ENCODE measurements at places on chromosomes 11 and 22.

DNA sequence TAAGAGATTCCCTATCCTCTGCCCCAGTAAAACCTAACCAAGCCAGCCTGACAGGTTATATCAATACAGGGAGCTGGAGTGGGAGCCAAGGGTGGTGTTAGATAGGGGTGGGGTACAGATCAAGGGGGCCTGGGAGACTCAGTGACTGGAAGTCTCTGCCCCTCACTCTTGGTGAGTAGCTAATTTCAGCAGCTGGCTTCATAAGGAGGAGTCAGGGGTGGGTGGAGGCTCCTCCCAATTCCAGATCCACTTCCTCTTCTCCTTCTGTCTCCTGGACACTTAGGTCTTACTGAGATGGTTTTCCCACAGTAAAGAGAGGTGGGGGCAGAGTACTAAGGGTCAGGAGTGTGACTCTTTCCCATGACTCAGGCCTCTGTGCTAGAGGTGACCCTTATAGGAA is 1.1 kb upstream of the VSIG2 start:
- no peak overlapping the region for H3K27ac ChIP-seq
- no peak for DNase-seq
- peaks cover 42% of the 10 kb centered on the region for H3K4me1 ChIP-seq
- peaks cover 100% of the 10 kb centered on the region for H3K27me3 ChIP-seq
- H3K4me3 ChIP-seq, result peak overlapping the region; percentile 58

DNA sequence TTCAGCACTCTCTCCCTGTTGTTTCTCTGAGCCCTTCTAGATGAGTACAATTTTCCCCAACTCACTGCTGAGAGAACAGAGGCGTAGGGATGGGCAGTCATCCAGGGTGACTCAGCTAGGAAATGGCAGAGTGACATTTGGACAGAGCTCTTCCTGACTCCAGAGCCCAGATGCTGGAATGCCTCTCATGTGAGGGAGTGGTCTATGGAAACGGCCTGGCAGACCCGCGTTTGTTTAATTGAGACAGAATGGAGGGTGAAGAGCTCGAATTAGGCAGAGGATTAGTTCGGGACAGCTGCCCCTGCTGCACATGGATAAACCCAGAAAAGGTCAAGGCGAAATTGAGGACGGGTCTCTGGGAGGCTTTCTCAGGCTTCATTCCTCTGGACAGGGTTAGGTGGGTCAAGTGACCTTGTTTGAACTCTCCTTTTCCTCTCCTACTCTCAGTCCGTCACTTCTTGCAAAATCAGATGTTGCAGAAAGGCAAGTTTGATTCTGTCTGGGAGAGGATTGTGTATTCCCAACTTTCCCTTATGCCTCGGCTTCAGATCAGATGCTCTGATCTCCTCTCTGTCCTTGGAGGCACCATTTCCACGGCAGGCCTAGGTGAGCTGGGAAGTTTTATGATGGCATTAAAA is 7.6 kb upstream of the LMO2 start:
- no peak overlapping the region for H3K4me3 ChIP-seq
- H3K4me1 ChIP-seq, result peaks cover 6% of the 10 kb centered on the region
- H3K27ac ChIP-seq, result no peak overlapping the region
- H3K36me3 ChIP-seq, result no peaks in the 10 kb centered on the region
- no peaks in the 10 kb centered on the region for H3K27me3 ChIP-seq

- no peaks in the 10 kb centered on the region for H3K27me3 ChIP-seq
- DNase-seq, result no peak
- H3K36me3 ChIP-seq, result no peaks in the 10 kb centered on the region
- no peak overlapping the region for H3K27ac ChIP-seq
- peaks cover 28% of the 10 kb centered on the region for H3K4me1 ChIP-seq
These were observed 10.1 kb downstream of the C11orf91 start for GRCh38 chr11:33690290-33691065.

- no peak overlapping the region for H3K4me3 ChIP-seq
- no peak for DNase-seq
- H3K36me3 ChIP-seq, result no peaks in the 10 kb centered on the region
- no peaks in the 10 kb centered on the region for H3K4me1 ChIP-seq
- no peaks in the 10 kb centered on the region for H3K27me3 ChIP-seq
These were observed 6.7 kb upstream of the ARL14EP start for GRCh38 chr11:30316237-30316636.

- H3K27me3 ChIP-seq, result no peaks in the 10 kb centered on the region
- H3K27ac ChIP-seq, result no peak overlapping the region
- H3K36me3 ChIP-seq, result no peaks in the 10 kb centered on the region
- H3K4me3 ChIP-seq, result no peak overlapping the region
- peaks cover 6% of the 10 kb centered on the region for H3K4me1 ChIP-seq
These were observed 3.4 kb upstream of the TAB1 start for GRCh38 chr22:39395936-39396796.

- H3K27ac ChIP-seq, result peak overlapping the region; percentile 94
- no peak for DNase-seq
- H3K27me3 ChIP-seq, result no peaks in the 10 kb centered on the region
- H3K4me3 ChIP-seq, result peak overlapping the region; percentile 93
- H3K4me1 ChIP-seq, result peaks cover 11% of the 10 kb centered on the region
These were observed 704 bp upstream of the CFL1 start for GRCh38 chr11:65858681-65859087.

- peaks cover 23% of the 10 kb centered on the region for H3K4me1 ChIP-seq
- DNase-seq, result peak; percentile 40
- peak overlapping the region; percentile 87 for H3K4me3 ChIP-seq
- peaks cover 100% of the 10 kb centered on the region for H3K27me3 ChIP-seq
- H3K27ac ChIP-seq, result no peak overlapping the region
- no peaks in the 10 kb centered on the region for H3K36me3 ChIP-seq
These were observed 2.0 kb upstream of the BSX start for GRCh38 chr11:122983438-122984185.

- DNase-seq, result no peak
- H3K27ac ChIP-seq, result no peak overlapping the region
- no peaks in the 10 kb centered on the region for H3K36me3 ChIP-seq
- no peak overlapping the region for H3K4me3 ChIP-seq
These were observed 1.3 kb upstream of the CLDN25 start for GRCh38 chr11:113778111-113778910.

GRCh38 chr11:18493310-18493709 is 33.4 kb downstream of the TSG101 start:
- DNase-seq, result no peak
- no peaks in the 10 kb centered on the region for H3K27me3 ChIP-seq
- H3K4me1 ChIP-seq, result no peaks in the 10 kb centered on the region

DNA sequence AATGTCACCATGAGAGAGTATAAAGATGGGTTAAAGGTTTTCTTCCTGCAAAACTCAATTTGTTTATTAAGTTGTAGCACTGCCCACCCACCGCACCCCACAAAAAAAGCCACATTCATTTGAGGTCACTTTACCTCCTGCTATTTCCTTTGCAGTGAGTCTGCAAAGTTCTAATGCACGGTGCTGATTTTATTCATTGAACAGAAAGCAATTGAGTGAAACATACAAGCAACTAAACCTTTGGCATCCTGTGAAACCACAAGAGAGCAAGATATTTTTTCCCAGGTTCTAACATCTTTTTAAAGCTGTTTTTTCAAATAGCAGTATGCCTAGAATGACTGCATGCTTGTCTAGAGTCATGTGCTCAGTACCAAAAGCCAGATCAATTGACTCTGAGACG is 39.0 kb downstream of the RRAS2 start:
- no peak overlapping the region for H3K4me3 ChIP-seq
- no peaks in the 10 kb centered on the region for H3K27me3 ChIP-seq
- peak overlapping the region; percentile 41 for H3K27ac ChIP-seq
- H3K36me3 ChIP-seq, result no peaks in the 10 kb centered on the region

- peak overlapping the region; percentile 24 for H3K4me3 ChIP-seq
- no peaks in the 10 kb centered on the region for H3K27me3 ChIP-seq
- peaks cover 34% of the 10 kb centered on the region for H3K4me1 ChIP-seq
- H3K27ac ChIP-seq, result peak overlapping the region; percentile 65
- H3K36me3 ChIP-seq, result no peaks in the 10 kb centered on the region
These were observed 94.7 kb upstream of the RASSF10 start for GRCh38 chr11:12914400-12914912.

DNA sequence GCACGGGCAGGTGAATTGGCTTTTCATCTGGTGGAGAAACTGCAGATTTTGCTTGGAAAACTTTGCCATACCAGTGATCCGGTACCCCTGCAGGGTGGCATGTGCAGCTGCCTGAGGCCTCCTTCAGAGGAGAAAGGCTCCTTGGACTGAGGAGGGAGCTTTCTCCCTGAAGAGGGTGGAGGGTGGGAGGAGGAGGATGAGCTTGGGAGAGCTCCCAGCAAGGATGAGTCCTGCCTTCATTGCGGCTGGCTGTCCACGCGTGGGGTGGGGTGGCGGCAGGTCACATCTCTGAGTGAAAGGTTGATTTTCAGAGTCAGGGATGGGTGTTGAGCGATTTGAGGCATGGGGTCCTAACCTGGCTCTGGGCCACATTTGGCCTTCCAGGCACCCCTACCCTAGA is 96.8 kb downstream of the GRAMD1B start:
- H3K27me3 ChIP-seq, result no peaks in the 10 kb centered on the region
- H3K4me3 ChIP-seq, result no peak overlapping the region
- no peak for DNase-seq
- H3K4me1 ChIP-seq, result peaks cover 33% of the 10 kb centered on the region
- no peak overlapping the region for H3K27ac ChIP-seq

DNA sequence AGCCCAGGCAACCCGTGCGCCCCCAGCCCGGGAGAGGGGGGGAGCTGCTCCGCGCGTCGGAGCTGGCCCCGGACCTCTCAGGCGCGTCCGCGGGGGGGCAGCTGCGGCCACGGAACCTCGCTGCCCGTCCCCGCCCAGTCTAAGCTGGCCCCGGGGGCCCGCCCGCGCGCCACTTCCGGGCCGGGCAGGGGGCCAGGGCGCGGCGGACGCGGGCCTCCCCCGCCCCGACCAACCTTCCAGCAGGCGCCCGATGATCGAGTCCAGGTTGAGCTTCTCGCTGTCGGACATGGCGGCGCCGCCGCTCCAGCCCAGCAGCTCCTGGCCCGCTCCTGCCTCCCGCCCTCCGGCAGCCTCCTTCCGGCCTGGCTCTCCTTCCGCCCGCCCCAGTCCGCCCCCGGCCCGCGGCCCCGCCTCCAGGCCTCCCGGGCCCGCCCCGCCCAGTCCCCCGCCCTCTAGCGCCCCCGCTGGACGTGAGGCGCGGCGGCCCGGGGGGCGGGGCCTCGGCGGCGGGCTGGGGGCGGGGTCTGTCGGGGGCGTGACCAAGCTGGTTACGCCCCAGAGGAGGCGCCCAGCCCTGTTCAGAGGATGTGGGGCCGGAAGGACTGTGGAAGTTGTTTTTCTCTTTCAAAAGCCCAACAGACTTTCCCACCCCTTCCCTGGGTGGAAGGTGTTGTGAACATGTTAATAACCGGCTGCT is at the start of gene PPP1CA:
Gene PPP1CA, minus strand, starts transcription at position 364 of the 697 bp plus-strand sequence. Its CDS starts 76 bp downstream, at position 288.
- no peaks in the 10 kb centered on the region for H3K36me3 ChIP-seq
- DNase-seq, result peak; percentile 92
- peaks cover 18% of the 10 kb centered on the region for H3K4me1 ChIP-seq
- H3K4me3 ChIP-seq, result peak within 1 kb of the TSS; percentile 88

- H3K27me3 ChIP-seq, result no peaks in the 10 kb centered on the region
- no peaks in the 10 kb centered on the region for H3K4me1 ChIP-seq
These were observed 39.4 kb upstream of the TOLLIP start for GRCh38 chr11:1348796-1349326.

- no peak overlapping the region for H3K4me3 ChIP-seq
- no peaks in the 10 kb centered on the region for H3K36me3 ChIP-seq
- no peaks in the 10 kb centered on the region for H3K27me3 ChIP-seq
- DNase-seq, result no peak
These were observed 590.8 kb downstream of the SOX6 start for GRCh38 chr11:15765530-15765929.

DNA sequence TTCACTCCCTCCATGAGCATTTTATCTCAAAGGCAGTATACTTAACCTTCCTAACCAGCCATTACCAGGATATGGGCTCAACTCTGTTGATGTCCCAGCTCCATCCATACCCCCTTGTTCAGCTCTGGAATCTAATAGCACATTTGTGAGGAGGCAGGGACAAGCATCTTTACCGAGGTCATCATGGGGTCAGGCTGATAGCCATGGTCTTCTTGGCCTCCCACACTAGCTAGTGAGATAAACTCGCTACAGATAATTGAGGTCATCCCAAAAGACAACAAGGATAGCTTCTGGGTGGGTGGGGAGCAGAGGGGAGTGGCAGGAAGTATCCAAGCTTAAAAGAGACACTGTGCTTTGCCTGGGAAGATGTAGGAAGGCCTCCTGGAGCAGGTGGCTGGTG is 141.6 kb upstream of the RASSF10 start:
- no peak for DNase-seq
- H3K27me3 ChIP-seq, result no peaks in the 10 kb centered on the region

- no peaks in the 10 kb centered on the region for H3K27me3 ChIP-seq
- H3K4me1 ChIP-seq, result peaks cover 9% of the 10 kb centered on the region
- DNase-seq, result peak; percentile 55
- peaks cover 31% of the 10 kb centered on the region for H3K36me3 ChIP-seq
- peak overlapping the region; percentile 70 for H3K4me3 ChIP-seq
- peak overlapping the region; percentile 95 for H3K27ac ChIP-seq
These were observed 361 bp downstream of the SRPRA start for GRCh38 chr11:126268361-126268707.

GRCh38 chr22:40036126-40036525 is 41.4 kb downstream of the FAM83F start:
- no peaks in the 10 kb centered on the region for H3K4me1 ChIP-seq
- no peak for DNase-seq
- peaks cover 6% of the 10 kb centered on the region for H3K27me3 ChIP-seq
- H3K36me3 ChIP-seq, result no peaks in the 10 kb centered on the region
- H3K27ac ChIP-seq, result peak overlapping the region; percentile 9

Data from GM23338 (cell line).